H9 (cell line): ENCODE measurements at places on chromosomes 1 and 21.
A peak's percentile ranks its signal among the peaks of the same experiment; 100 is the strongest.

- DNase-seq: no peak
Observed at GRCh38 chr1:74650561-74650960, 23.0 kb downstream of the ERICH3 start.

- no peak for DNase-seq
Observed at GRCh38 chr1:41390166-41390565, 28.9 kb downstream of the FOXO6 start.

GRCh38 chr1:184326278-184326677, 60.6 kb upstream of the C1orf21 start:
- no peak for DNase-seq

GRCh38 chr1:76179219-76179698, 104.7 kb downstream of the ST6GALNAC3 start:
- DNase-seq: no peak

- no peak for DNase-seq
Observed at GRCh38 chr1:81409780-81410274, 390.9 kb upstream of the ADGRL2 start.

DNA sequence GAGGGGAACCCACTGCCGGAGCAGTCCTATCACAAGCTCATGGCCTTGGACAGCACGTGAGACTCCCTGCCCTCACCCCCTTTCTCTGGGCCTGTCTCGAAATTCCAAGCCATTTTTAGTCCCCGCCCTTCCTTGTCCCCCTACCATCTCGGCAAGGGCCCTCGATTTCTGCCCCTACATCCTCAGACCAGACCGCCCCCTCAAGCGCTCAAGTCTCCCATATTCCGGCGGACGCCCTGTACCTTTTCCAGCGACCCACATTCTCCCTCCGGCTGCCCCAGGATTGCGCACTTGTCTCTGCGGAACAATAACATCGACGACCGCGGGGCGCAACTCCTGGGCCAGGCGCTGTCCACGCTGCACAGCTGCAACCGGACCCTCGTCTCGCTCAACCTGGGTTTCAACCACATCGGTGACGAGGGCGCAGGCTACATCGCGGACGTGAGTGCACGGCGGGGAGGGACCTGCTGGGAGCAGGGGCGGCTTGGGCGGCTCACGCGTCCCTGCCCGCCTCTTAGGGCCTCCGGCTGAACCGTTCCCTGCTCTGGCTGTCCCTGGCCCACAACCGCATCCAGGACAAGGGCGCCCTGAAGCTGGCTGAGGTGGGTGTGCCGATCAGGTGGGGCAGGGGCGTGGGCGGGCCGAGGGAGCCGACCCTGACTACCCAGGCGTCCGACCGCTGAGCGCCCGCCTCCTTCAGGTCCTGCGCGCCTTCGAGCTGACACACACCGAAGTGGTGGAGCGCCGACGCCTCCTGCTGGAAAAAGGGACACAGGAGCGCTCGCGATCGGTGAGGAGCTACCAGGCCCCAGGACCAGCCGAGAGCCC, 7.0 kb downstream of the LRRC71 start:
- peak; percentile 90 for DNase-seq

GRCh38 chr21:27419153-27419552, 452.3 kb upstream of the ADAMTS5 start:
- no peak for DNase-seq

GRCh38 chr1:14748977-14749376, 150.5 kb downstream of the KAZN start:
- no peak for DNase-seq

- no peak for DNase-seq
Observed at GRCh38 chr1:115330480-115331013, 7.5 kb downstream of the NGF start.

DNA sequence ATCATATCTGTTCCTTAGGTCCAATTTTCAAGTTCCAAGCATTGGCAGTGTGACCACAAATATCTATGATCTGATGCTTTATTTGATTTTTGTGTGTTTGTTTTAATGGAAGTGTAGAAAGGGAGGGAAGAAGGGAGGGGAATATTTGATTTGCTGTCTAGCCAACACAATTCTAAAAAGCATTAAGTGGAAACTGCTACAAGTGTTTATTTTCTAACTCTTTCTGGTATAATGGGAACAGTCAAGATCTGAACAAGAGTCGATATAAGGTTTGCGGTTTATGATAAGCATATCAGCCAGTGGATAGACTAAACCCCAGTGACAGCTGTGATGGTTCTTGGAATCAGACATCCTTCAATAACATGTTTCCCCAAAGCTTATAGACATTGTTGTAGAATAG, 267.8 kb upstream of the SNX7 start:
- DNase-seq: no peak

GRCh38 chr21:45011911-45012661, 62.3 kb upstream of the ADARB1 start:
- DNase-seq: peak; percentile 92

DNA sequence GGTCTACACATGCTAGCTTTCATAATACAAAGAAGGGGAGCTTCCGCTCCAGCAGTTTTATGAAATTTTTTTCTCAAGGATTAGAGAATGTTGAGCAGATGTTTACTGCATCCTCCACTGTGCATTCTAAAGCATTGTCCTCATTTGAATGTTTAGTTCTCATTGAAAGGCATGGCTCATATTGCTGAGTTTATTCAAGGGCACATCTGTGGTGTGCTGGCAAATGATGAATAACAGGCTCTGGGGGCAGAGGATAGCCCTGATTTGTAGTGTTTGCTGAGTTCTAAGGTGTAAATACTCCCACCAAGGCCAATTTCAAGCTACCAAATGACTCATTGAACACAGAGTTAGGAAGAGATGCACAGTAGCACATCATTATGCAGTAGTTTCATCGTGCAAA, 303.2 kb upstream of the FAM78B start:
- DNase-seq: no peak

DNA sequence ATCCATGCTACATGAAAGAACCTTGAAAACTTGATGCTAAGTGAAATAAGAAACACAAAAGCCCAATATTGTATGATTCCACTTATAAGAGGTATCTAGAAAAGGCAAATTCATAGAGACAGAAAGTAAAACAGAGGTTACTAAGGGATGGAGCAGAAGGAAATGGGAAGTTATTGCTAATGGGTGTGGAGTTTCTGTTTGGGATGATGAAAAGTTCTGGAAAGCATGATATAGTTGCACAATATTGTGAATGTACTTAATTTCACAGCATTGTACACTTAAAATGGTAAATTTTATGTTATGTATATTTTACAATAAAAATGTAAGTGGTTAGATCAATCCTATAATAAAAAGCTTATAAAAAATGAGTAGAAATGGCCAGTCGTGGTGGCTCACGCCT, 1.6 kb upstream of the NECAP2 start:
- DNase-seq: no peak

DNA sequence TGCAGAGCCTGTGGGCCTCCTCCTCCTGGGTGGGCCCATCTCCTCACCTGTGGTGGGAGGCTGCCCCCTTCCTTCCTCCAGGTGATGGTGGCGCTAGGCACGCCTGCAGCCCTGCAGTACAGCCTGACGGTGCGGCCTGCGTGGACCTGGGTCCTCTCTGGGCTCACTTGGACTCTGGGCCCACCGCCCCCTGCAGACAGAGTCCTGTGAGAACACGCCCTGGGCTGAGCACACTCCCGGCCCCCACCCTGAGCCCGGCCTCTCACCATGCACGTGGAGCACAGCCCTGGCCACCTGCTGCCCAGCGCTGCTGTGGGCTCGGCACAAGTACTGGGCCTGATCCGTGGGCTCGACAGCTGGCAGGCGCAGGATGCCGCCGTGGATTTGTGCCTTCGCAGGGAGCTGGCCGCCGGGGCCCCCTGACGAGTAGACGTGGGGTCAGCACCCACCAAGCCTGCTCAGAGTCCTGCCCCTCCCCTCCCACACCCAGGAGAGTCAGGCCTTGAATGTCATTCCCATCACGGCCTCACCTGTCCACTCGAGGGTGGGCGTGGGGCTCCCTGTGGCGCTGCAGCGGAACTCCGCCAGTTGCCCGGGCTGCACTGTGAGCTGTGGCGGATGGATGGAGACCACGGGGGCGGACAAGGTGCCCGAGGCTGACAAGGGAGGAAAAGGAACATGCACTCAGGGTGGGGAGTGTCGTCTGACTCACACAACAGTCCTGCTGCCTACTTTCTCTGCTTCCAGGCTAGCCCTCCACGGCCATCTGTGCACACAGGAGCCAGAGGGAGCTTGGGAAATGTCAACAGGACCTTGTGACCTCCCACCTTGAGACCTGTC, 43.4 kb downstream of the LDLRAD2 start:
- no peak for DNase-seq

GRCh38 chr1:151059109-151060006, at the start of gene CDC42SE1:
Gene CDC42SE1 (minus strand): TSS chr1:151059622. CDS start chr1:151055730, 3,892 bp downstream.
- peak; percentile 84 for DNase-seq

GRCh38 chr1:86491171-86491950, 22.6 kb downstream of the CLCA1 start:
- no peak for DNase-seq

- no peak for DNase-seq
Observed at GRCh38 chr1:102032534-102032933, 35.8 kb upstream of the OLFM3 start.

DNA sequence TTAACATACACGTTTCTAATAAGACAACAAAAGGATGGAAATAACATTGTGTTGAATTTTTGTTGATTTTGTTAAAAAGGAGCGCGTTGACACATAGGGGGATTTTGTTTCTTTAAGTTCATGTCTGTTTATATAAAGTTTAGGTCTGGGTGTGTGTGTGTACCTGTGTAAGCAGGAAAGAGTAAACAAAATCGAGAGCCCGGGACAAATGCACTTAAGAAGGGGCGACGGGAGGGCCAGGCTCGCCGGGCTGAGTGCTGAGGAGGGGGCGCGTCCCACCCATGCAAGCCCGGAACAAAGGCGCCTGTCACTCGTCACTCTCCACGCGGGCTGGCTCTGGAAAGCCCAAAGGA, 28.8 kb upstream of the TRIM17 start:
- no peak for DNase-seq

GRCh38 chr1:51515982-51516648, 3.0 kb downstream of the EPS15 start:
- no peak for DNase-seq
